NCI-H1048 (cell line): ENCODE measurements at places on chromosomes 7 and 10.

DNA sequence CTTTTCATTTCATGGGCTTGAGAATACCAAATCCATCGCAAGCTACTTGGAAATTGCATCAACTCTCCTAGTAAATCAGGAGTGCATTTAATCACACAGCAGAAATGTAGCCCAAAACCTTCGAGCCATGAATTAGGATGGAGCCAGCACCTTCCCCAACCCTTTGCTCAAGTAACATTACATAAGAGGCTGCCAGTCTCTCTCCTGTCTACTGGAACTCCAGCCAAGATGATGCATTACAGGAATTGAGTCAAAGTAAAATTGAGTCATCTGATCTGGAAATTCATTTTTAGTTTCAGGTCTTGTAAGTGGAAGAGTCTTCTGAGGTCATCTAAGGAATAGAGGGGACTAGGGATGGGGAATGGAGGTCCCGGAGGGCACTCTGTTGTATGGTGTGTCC lies 69.7 kb upstream of the FHIP2A start:
- no peak for DNase-seq

- DNase-seq, result no peak
These were observed 172.3 kb downstream of the C1GALT1 start for GRCh38 chr7:7354674-7355073.

GRCh38 chr7:122485856-122486255 lies 181.3 kb upstream of the FEZF1 start:
- DNase-seq, result no peak

- no peak for DNase-seq
These were observed 128.7 kb downstream of the COBL start for GRCh38 chr7:51187941-51188340.

DNA sequence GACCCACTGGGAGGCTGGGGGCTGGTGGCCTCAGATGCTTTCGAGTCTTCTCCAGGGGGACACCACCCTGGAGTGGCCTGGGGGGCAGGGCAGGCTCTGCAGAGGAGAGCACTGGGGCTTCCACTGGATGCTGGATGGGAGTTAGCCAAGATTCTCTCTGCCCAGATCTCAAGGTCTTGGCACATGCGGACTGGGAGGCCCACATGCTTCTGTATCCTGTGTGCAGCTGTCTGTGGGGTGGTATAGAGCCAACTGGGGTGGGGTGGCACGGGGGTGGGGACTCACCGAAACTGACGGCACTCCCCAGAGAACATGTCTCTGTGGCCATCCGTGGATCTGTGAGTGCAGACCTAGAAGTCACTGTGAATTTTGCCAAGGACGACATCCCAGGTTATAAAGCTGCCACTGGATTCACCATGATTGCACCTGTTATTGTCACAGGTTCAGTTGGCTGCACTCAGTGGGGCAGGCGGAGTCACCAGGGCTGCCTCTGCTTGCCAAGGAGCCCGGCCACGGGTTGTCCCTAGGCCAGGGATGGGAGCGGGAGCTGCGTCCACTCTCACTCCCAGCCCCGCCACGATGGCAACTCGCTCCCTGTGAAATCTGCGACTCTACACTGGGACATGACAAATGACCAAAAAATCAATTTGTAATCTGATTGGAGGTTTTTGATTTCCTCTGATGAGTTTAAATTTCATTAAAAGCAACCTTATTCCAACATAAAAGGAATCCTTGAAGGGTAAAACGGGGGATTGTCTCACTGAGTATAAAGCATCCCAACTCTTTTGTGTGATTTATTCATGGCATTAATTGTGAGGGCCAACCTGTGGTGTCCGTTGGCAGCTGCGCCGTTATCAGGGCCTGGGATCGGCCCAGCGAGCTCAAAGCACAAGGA lies 131.3 kb downstream of the EBF3 start:
- DNase-seq, result no peak

DNA sequence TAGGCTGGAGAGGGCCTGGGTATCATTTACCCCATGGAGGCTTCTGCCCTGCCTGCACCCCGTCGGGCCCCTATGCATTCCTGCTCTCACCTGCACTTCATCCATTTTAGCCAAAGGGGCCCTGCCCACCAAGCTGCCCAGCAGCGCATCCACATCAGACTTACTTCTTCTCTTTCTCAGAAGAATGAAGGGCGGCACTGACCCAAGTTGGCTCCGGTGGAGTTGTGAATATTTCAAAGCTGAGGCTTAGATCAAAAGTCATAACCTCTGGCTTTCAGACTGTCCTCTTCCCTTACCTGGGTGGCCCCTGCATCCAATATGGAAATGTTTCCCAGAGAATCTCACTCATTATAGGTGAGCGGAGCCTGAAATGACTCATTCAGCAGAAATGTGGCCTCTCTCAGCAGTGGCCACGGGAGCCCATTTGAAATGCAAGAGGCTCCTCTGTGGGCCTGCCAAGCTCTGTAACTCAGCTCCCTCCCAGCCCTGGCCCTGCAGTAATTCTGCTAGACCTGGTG lies 117.6 kb upstream of the TCF7L2 start:
- DNase-seq, result no peak

- DNase-seq, result no peak
These were observed 67.8 kb downstream of the PHTF2 start for GRCh38 chr7:77866370-77866769.

- DNase-seq, result no peak
These were observed 2.0 kb upstream of the NRAP start for GRCh38 chr10:113665806-113666354.

DNA sequence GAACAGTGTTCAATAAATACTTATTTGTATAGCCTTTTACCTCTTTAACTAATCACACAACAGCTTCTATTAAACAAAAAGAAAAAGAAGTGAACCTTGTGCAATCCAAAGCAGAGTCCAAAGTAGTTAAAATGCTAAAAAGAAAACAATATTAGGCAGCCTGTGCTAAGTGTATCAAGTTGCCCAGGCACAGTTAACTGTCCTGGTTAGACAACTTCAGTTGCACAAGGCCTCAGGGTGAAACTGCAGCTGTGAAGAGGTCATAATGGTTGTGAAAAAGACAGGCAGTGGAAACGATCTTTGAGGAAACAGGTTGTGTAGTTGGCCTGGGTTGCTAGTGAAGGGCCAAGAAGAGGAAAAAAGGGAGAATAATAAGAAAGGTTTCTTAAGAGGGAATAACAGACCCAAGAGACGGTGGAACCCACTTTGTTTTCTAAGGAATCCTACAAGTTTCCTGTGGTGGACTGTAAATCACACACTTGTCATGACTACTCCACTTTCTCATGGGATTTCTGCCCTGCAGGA lies 6.0 kb upstream of the CROT start:
- DNase-seq, result no peak

- no peak for DNase-seq
These were observed 492.3 kb upstream of the AUTS2 start for GRCh38 chr7:69105981-69106380.

GRCh38 chr7:41007351-41007751 lies 695.5 kb downstream of the INHBA start:
- no peak for DNase-seq

GRCh38 chr7:150952331-150953050 lies 25.6 kb downstream of the KCNH2 start:
- no peak for DNase-seq

- DNase-seq, result no peak
These were observed 152.9 kb downstream of the ADAM12 start for GRCh38 chr10:126235091-126235978.

DNA sequence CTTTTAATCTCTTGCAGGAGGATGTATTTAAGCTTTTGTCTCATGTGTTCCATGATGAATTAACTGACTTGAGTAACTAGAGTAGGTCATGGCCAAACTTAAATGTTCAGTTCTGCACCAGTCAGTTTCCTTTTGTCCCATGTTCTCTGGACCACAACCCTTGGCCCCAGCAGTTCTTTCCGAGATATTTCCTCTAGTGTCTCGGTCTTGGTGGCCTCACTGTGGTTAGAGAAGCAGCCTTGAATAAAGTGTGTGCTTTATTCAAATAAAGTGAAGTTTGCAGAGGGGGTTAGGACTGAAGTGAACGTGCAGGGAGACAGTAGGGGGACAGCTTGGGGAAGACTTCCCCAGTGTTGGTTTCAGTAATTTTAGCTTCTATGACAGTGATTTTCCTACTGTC lies 9.3 kb downstream of the ZNF212 start:
- no peak for DNase-seq

DNA sequence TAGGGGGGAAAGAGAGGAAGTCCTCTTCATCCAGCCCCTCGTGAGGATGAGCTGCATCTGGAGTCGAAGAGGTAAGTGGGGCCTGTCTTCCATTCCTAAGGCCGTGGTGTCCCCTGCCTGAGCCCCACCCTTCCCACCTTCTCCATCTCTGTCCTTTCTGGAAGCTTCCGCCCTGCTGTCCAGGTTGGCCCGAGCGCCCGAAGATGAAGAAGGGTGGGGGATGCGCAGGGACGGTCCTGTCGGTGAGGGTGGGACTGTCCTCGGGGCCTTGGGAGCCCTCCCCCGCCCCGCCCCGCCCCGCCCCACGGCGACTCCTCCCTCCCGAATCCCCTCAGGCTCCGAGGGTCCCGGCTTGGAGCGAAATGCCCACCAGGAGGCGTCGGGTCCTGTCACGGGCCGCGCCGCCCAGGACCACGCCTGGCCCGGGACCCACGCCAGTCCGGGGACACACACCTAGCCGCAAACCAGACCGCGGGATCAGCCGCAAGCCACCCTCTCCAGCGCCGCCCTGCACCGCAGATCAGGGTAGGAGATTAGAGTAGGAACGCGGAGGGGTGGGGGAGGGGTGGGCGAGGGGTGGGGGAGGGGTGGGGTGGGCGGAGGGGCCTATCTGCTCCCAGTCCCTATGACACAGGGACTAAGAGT lies 15.3 kb downstream of the GPRIN2 start:
- no peak for DNase-seq

DNA sequence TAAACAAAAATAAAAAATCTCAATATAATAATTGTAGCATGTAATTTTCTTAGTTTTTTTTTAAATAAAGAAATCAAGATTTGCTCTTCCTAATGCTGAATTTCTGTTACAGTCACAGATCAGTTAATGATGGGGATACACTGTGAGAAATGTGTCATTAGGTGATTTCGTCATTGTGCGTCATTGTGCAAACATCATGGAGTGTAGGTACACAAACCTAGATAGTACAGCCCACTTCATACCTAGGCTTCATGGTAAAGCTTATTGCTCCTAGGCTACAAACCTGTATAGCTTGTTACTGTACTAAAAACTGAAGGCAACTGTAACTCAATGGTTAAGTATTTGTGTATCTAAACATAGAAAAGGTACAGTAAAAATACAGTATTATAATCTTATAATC lies 74.4 kb upstream of the LSM8 start:
- DNase-seq, result no peak

- no peak for DNase-seq
These were observed 223.7 kb upstream of the PRSS58 start for GRCh38 chr7:142481548-142481947.

- DNase-seq, result no peak
These were observed 208.8 kb downstream of the TCERG1L start for GRCh38 chr10:131102676-131103075.

DNA sequence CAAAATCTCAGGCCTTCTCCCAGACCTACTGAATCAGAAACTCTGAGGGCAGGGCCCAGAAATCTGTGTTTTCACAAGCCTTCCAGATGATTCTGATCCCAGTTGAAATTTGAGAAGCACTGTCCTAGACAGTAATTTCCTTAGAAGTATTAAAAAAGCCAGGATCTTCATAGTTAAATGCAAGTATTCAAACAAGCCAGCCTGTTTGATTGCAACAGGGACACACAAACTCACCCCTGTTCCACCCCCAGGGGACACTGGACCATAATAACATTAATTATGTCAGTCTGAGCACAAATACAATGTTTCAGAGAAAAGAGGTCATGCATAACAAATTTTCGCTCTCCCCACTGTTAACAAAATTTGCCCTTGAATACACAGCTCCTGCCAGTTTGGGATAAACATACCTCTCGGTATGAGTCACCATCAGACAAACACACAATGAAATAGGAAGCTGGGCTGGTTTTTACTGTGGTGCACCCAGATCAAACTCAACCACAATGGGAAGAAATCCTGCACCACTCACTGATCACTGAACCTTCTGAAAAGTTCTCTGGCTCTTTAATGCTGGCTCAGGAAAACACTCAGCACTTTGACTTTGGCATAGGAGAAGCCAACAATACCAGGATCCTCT lies 34.3 kb downstream of the ABLIM1 start:
- DNase-seq, result peak; percentile 50

- DNase-seq, result no peak
These were observed 8.8 kb upstream of the EPHB4 start for GRCh38 chr7:100835903-100836811.

GRCh38 chr7:98110249-98111022 lies 3.8 kb downstream of the LMTK2 start:
- no peak for DNase-seq

GRCh38 chr10:8035006-8035640 lies 19.4 kb upstream of the GATA3 start:
- peak; percentile 43 for DNase-seq

GRCh38 chr7:49166441-49166840 lies 242.1 kb downstream of the CDC14C start:
- DNase-seq, result no peak

GRCh38 chr10:129921801-129922597 lies 42.1 kb downstream of the EBF3 start:
- DNase-seq, result no peak

- DNase-seq, result no peak
These were observed 52.4 kb upstream of the LRRC17 start for GRCh38 chr7:102860351-102860811.

DNA sequence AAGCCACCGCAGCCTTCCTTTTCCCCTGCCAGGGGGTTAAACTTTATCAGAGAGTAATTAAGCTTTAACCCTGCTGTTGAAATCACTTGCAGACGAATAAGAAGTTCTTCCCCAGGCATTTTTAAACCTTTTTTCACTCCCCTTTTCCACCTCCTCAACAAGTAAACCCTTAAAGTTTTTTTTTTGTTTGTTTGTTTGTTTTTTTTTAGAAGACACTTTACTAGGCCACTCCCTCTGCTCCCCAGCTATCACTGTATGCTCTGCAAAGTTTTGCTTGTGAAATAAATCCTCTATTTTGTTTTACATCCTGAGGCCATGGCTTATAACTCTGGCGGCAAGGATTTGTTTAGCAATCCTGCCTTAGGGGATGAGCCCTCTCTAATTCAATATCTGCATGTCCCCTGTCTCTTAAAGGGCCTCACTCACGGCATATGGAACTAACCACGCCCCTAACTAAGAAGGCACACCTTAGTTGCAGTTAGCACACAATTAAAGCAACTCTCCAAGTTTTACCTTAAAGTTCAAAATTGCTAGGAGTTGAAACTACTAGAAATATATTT lies 1354.7 kb upstream of the LRRTM3 start:
- DNase-seq, result no peak

DNA sequence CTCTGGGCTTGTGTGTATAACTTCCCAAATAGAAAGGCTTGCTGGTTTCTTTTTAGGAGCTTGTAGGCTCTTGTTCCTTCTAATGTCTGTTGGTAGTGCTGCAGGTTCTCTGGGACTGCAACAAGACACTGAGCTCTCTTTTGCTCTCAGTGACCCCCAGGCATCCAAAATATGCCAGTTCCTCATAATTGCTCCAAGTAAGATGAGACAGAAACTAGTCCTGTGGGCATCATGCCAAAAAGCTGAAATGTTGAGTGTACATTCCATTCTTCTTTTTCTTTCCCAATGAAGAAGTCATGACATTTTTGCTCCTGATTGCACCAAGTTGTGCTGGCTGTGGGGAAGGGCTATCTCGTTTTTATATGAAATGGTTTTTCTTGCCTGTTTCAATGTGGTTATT lies 7.1 kb upstream of the BTBD16 start:
- DNase-seq, result no peak
